GM23248 (cell line): ENCODE measurements at places on chromosomes 7 and 10.
A peak's percentile ranks its signal among the peaks of the same experiment; 100 is the strongest.

DNA sequence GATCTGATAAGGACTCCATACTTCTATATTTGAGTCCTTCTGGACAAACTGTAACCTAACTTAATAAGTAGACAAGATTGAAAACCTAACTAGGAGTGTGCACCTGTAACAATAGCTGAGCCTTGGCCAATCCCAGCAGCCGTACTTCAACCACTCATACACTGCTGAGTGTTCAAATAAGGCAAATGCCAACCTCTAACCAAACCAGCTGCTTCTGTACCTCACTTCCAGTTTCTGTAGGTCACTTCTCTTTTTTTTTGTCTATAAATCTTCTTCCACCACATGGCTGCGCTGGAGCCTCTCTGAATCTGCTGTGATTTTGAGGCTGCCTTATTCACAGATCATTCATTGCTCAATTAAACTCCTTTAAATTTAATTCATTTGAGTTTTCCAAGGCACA, 753.2 kb downstream of the DNAJB9 start:
- no peak overlapping the region for H3K27ac ChIP-seq
- DNase-seq = no peak
- H3K27me3 ChIP-seq = no peaks in the 10 kb centered on the region

GRCh38 chr10:49664006-49664841, 15.2 kb upstream of the C10orf53 start:
- peaks cover 56% of the 10 kb centered on the region for H3K27me3 ChIP-seq
- no peak overlapping the region for H3K4me3 ChIP-seq
- no peak for DNase-seq
- no peak overlapping the region for H3K27ac ChIP-seq
- H3K4me1 ChIP-seq = no peaks in the 10 kb centered on the region

DNA sequence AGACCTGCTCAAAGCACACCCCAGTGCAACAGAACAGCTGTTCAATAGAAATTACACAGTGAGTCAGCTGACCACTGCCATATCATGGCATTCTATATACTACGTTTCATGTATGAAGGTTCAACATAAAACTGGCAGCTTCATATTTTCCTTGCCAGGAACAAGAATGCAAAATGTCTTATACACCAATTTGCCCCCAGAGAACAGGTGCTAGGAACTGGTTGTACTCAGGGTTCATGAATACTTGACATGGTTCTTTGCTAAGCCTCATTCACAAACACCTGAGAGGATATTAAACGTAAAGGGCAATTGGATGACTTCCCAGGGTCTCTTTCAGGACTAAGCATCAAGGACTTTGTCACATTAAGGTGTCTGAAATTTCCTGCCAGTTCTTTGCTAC, 6.9 kb downstream of the MYOF start:
- no peak overlapping the region for H3K4me3 ChIP-seq
- H3K4me1 ChIP-seq = peaks cover 72% of the 10 kb centered on the region
- peaks cover 8% of the 10 kb centered on the region for H3K36me3 ChIP-seq
- H3K27ac ChIP-seq = peak overlapping the region; percentile 96

DNA sequence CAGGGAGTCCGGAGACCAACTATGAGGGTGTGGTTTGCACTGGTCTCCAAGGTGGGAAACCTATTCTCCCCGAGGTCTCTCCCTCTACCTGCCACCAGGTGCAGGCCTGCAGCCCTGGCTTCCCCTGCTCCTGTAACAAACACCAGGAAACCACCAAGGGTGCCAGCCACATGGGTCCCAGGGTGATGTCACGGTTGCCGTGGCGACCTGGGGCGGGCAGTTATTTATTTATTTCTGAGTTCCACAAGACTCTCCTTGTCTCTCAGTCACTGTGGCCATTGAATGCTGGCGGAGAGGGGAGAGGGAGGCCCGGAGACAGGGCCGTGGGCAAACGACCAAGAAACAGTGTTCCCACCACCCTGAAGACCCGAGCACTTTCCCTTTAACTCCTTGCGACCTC, 27.0 kb downstream of the MMD2 start:
- no peaks in the 10 kb centered on the region for H3K27me3 ChIP-seq
- no peaks in the 10 kb centered on the region for H3K36me3 ChIP-seq
- no peak overlapping the region for H3K4me3 ChIP-seq
- DNase-seq = no peak
- H3K27ac ChIP-seq = no peak overlapping the region

DNA sequence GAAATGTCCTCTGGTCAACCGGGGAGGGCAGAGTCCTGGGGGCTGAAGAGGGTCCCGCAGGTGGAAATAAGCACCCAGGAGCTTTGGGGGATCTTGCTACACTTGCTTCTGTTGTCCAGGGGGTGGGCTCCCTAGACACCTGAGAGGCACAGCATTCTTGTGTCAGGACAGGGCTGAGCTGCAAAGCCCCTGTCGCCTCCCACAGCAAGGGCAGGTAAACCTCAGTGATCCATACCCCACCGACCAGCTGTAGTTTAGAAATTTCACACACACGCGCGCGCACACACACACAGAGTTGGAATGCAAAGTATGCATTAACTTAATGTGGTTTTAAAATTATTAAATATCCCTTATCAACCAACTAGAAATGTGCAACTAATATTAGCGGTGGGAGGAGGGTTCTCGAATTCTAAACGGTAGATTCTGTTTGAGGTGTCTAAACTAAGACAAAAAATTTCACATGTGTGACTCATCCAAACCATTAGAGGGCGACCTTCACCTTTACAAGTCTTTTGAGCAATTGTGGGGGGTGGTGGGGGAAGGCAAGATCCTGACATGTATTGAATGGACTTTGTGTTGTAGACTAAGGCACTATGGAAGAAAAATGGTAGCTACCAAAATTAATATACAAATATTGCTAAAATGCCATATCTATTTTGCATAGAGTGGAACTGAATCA, 34.3 kb upstream of the PTF1A start:
- peak; percentile 56 for DNase-seq
- H3K27ac ChIP-seq = no peak overlapping the region
- H3K4me3 ChIP-seq = no peak overlapping the region

DNA sequence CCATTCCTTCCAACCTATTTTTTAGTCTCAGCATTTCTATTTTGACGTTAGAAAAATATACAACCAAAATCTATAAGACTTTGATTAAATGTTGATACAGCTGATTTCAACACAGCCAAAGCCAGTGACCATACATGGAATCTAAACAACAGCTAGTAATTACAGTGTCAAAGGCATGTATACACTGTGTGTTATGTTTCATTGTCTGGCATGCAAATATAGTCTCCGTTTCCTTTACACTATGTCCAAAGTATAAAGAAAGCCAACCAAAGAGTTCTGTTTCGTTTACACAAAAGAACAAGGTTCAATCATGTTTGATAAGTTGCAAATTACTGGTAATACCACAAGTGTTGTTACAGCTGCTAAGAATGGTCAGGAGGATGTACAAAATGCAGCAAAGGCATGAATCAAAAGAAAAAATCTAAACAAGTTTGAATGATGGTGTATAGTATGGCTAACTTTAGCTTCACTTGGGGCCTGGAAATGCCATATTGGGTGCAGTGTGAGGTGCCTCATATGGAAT, 268.3 kb upstream of the FERD3L start:
- no peaks in the 10 kb centered on the region for H3K27me3 ChIP-seq
- H3K27ac ChIP-seq = no peak overlapping the region
- H3K4me3 ChIP-seq = no peak overlapping the region
- H3K36me3 ChIP-seq = no peaks in the 10 kb centered on the region
- no peak for DNase-seq

GRCh38 chr10:73159038-73159648, 8.7 kb downstream of the ECD start:
- no peak overlapping the region for H3K4me3 ChIP-seq
- peaks cover 28% of the 10 kb centered on the region for H3K4me1 ChIP-seq
- H3K36me3 ChIP-seq = peaks cover 26% of the 10 kb centered on the region
- no peak overlapping the region for H3K27ac ChIP-seq
- DNase-seq = peak; percentile 75

DNA sequence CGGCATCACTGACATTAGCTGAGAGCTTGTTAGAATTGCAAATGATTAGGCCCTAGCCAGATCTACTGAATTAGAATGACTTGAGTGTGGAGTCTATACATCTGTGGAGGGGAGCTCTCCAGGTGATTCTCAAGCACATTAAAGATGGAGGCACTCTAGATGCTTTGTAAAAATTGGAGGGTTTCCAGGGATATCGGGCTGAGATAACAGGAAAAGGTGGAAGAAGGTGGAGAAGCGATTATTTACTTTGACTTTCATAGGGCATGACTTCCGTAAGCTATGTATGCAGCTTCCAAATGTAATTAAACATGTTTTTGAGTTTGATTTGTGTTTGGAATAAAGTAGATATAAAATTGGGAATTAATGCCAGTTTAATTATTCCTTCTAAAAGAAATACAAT, 235.0 kb upstream of the PTN start:
- H3K4me1 ChIP-seq = peaks cover 33% of the 10 kb centered on the region
- H3K27ac ChIP-seq = no peak overlapping the region
- no peak for DNase-seq

DNA sequence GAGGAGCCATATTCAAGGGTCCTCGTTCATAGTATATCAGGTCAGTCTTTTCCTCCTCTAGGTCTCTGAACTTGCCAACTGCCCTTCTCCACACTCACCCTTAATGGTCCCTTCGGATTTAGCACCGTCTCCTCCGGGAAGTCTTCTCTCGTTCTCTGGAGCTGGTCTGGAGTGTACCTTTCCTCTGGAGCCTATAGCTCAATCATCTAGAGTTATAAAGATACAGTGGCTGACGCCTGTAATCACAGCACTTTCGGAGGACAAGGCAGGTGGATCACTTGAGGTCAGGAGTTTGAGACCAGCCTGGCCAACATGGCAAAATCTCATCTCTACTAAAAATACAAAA, 4.4 kb upstream of the SCD start:
- H3K4me3 ChIP-seq = no peak overlapping the region
- H3K36me3 ChIP-seq = no peaks in the 10 kb centered on the region
- no peak overlapping the region for H3K27ac ChIP-seq

- H3K4me1 ChIP-seq = peaks cover 17% of the 10 kb centered on the region
- DNase-seq = no peak
- H3K4me3 ChIP-seq = no peak overlapping the region
Measured at GRCh38 chr7:107232568-107233090, 63.8 kb downstream of the HBP1 start.

- no peak overlapping the region for H3K4me3 ChIP-seq
- H3K36me3 ChIP-seq = no peaks in the 10 kb centered on the region
- no peaks in the 10 kb centered on the region for H3K27me3 ChIP-seq
- DNase-seq = peak; percentile 81
Measured at GRCh38 chr7:22700559-22701002, 26.4 kb upstream of the IL6 start.

DNA sequence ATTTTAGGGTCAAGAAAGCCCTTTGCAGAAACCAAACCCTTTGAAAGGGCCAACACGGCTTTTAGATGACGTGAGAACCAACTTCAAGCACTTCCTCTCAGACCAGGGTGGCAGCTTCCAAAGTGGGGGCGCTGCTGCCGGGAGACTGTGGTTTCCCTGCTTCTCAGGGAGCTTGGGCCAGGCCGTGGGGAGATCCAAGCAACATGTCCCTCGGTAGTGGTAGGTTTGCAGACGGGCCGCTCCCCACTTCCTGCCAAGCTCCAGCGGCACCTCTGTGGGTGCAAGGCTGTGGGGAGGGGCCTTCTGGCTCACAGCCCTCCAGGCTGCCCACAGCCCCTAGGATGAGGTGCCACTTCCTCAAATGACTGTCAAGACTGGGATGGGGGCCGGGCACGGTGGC, 132.4 kb downstream of the FAM53B start:
- H3K4me3 ChIP-seq = no peak overlapping the region
- H3K27me3 ChIP-seq = no peaks in the 10 kb centered on the region
- no peaks in the 10 kb centered on the region for H3K4me1 ChIP-seq

GRCh38 chr10:74418285-74418872, 267.4 kb downstream of the ADK start:
- no peaks in the 10 kb centered on the region for H3K27me3 ChIP-seq
- no peak for DNase-seq
- H3K27ac ChIP-seq = no peak overlapping the region
- no peaks in the 10 kb centered on the region for H3K36me3 ChIP-seq

GRCh38 chr7:8254667-8255066, 7.3 kb downstream of the ICA1 start:
- no peak overlapping the region for H3K4me3 ChIP-seq
- no peaks in the 10 kb centered on the region for H3K4me1 ChIP-seq
- H3K36me3 ChIP-seq = no peaks in the 10 kb centered on the region

DNA sequence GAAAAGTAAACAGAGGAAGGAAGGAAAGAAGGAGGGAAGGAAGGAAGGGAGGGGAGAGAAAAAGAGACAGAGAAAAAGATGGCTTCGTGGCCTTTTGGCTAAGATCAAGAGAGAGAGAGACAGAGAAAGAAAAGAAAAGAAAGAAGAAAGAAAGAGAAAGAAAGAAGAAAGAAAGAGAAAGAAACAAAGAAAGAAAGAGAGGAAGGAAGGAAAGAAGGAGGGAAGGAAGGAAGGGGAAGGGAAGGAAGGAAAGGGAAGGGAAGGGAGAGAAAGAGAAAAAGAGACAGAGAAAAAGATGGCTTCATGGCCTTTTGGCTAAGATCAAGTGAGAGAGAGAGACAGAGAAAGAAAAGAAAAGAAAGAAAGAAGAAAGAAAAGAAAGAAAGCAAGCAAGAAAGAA, 91.4 kb downstream of the PRLHR start:
- no peaks in the 10 kb centered on the region for H3K27me3 ChIP-seq
- H3K27ac ChIP-seq = no peak overlapping the region

GRCh38 chr10:101379663-101380352, 25.8 kb downstream of the BTRC start:
- H3K27ac ChIP-seq = no peak overlapping the region
- DNase-seq = no peak
- H3K36me3 ChIP-seq = no peaks in the 10 kb centered on the region; the same call in 1 of the 2 replicates

GRCh38 chr7:21884496-21884895, 61.2 kb downstream of the CDCA7L start:
- no peak for DNase-seq
- no peaks in the 10 kb centered on the region for H3K27me3 ChIP-seq
- H3K36me3 ChIP-seq = no peaks in the 10 kb centered on the region
- no peak overlapping the region for H3K4me3 ChIP-seq

GRCh38 chr7:159197066-159197975, 52.7 kb upstream of the VIPR2 start:
- H3K36me3 ChIP-seq = no peaks in the 10 kb centered on the region
- no peak for DNase-seq
- no peak overlapping the region for H3K4me3 ChIP-seq
- H3K4me1 ChIP-seq = no peaks in the 10 kb centered on the region
- H3K27ac ChIP-seq = no peak overlapping the region
- no peaks in the 10 kb centered on the region for H3K27me3 ChIP-seq

DNA sequence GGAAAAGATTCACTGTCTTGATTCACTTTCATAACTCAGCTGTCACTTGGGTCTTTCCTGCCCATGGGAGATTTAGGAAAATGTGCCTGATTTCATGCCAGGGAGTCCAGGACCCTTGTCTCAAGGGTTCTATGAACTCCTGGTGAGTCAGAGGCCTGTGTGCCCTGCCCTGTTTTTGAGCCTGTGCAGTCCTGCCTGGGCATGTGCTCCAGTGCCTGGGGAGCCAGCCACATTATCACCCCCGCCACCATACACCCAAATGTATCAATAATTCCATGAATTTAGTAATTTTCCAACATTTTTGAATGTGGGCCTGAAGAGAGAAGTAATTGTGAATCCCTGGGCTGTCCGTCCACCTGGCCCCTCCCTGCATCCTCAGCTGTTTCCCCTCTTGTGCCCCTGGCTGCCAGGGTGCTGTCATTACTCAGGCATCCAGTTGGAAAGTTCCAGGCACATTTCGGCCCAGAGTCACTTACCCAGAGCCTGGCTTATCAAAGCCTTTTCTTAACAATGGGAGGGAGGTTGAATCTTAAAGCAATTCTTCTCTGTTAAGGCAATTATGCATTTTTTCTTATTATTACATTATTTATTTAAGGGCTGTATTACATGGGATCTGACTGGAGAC, 287.8 kb upstream of the CDC14C start:
- H3K27ac ChIP-seq = no peak overlapping the region
- H3K4me1 ChIP-seq = no peaks in the 10 kb centered on the region
- DNase-seq = no peak
- H3K27me3 ChIP-seq = no peaks in the 10 kb centered on the region
- H3K4me3 ChIP-seq = no peak overlapping the region
- H3K36me3 ChIP-seq = no peaks in the 10 kb centered on the region
